ENCODE measurements at places on chromosomes 5 and 9. TPM values are rescaled to one million over a fixed set of nuclear protein-coding genes. Genes with fewer than 3 reads are reported as not detected.

The FER gene
- total RNA-seq, result 38.2 TPM

The HACD4 gene
- 2.9 TPM for total RNA-seq

The SAPCD2 gene
- total RNA-seq, result 2.3 TPM

The FYB1 gene
- 53.7 TPM for total RNA-seq

The RFX3 gene
- total RNA-seq, result 17.8 TPM

The LRRC14B gene
- not detected for total RNA-seq

The FGF18 gene
- total RNA-seq, result 1.8 TPM

The SPINK6 gene
- total RNA-seq, result not detected

The ENTR1 gene
- total RNA-seq, result 36.2 TPM

The S100Z gene
- total RNA-seq, result 1.2 TPM

The CDKN2B-AS1 gene
- 0.82 TPM for total RNA-seq

DNA sequence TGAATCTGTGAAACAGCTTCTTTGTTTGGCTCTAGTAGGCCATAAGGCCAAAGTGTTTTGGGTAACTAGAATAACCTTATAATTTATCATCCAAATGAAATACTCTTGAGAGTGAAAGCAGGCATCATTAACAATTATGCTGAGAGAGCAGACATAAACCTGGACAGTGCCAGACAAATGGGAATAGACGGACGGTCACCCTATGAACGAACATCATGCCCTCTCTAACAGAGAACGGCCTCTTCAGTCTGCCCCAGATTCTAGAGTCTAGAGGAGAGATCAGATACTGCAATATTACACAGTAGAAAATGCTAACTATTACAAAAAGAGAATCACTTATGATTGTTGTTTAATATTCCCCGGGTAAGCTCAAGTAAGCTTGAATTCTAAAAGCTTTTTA, 68.5 kb downstream of the APBA1 start:
- no peaks in the 10 kb centered on the region for H3K4me1 ChIP-seq
- no peak overlapping the region for H3K27ac ChIP-seq
- H3K4me3 ChIP-seq, result no peak overlapping the region
- no peak for DNase-seq

- no peak overlapping the region for H3K27ac ChIP-seq
- no peak overlapping the region for H3K4me3 ChIP-seq
- DNase-seq, result no peak
- H3K4me1 ChIP-seq, result no peaks in the 10 kb centered on the region
- H3K36me3 ChIP-seq, result no peaks in the 10 kb centered on the region
Measured at GRCh38 chr5:168239325-168239724, 52.1 kb upstream of the WWC1 start.

- peak; percentile 71 for DNase-seq
- no peaks in the 10 kb centered on the region for H3K27me3 ChIP-seq
- no peaks in the 10 kb centered on the region for H3K36me3 ChIP-seq
- peak overlapping the region; percentile 97 for H3K4me3 ChIP-seq
- H3K4me1 ChIP-seq, result peaks cover 6% of the 10 kb centered on the region
Measured at GRCh38 chr5:137752905-137753690, 1.1 kb downstream of the HNRNPA0 start.

DNA sequence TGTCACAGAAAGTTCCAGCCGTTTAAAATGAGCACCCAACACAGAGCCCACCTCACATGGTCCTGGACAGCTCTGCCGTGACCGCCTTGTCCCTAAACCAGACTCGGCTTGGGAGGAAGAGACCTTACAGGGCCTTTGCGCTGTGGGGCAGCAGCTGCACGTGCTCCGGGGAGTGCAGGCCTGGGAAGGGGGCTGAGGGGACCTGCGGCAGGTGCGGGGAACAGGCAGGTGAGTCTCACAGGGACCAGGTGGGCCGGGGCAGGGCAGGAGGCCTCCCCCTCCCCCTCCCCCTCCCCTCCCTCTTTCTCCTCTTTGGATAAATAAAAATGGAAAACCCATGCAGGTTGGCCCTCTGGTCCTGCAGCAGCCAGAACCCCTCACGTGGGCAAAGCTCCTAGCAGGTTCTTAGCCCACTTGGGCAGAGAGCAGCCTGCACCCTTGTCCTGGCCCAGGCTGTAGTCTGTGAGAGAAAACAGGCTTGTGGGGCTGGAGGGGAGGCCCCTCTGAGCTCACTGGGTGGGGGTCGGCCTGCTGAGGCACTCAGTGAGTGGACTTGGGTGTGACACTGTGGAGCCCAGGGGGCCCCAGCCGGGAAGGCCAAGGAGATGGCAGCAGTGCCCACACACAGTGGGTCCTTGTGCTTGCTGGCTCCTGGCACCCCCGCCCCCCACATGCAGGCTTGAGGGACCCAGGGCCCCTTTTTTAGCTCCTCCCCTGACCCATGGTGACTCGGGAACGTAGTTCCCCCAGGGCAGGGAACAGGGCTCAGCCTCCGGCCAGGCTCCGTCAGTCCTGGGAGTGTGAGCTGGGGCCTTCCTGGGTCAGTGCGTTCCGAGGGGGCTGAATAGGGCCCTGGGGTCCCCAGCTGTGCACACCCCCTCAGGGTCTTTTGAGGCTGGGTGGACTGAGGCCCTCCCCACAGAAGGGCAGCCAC, 40.0 kb upstream of the CACNA1B start:
- no peak overlapping the region for H3K27ac ChIP-seq
- DNase-seq, result no peak

DNA sequence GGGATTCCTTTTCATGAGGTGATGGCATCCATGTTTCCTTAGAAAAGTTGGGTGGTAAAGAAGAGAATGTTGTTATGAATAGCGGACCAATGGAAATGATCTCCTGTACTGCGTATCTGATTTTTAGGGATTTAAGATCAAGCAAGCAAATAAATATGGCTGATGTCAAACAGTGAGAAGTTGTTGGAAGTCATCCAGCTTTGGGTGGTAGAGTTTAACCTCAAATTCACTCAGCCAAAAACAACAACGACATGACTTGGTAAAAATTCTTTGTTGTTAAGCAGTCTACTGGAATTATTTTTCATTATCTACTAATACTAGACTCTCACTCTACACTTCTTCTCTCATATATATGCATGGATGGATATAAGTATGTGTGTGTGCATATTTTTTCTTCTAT, 426.5 kb downstream of the CTNND2 start:
- H3K4me1 ChIP-seq, result no peaks in the 10 kb centered on the region
- H3K27ac ChIP-seq, result no peak overlapping the region
- no peaks in the 10 kb centered on the region for H3K36me3 ChIP-seq
- no peaks in the 10 kb centered on the region for H3K27me3 ChIP-seq
- DNase-seq, result no peak

- DNase-seq, result no peak
- no peaks in the 10 kb centered on the region for H3K4me1 ChIP-seq
- H3K36me3 ChIP-seq, result no peaks in the 10 kb centered on the region
- H3K4me3 ChIP-seq, result no peak overlapping the region
Measured at GRCh38 chr5:160516696-160517530, 95.3 kb downstream of the PTTG1 start.

DNA sequence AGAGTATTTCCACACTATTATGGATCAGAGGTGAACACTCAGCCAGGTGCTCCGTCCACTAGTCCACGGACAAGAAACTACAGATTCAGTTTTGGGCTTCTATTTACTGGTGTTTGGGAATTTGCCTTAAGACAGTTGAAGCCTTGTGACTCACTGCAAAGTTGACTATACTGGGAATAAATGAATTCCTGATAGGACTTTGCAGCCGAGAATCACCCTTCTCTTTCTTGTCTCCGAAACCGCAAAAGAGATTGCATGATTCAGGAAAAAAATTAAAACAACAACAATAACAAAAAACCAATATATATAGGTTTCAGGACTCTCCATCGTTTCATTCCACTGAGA, 716 bp downstream of the TMEM171 start:
- peak overlapping the region; percentile 71 for H3K4me3 ChIP-seq
- H3K27me3 ChIP-seq, result no peaks in the 10 kb centered on the region
- H3K36me3 ChIP-seq, result no peaks in the 10 kb centered on the region
- H3K4me1 ChIP-seq, result peaks cover 6% of the 10 kb centered on the region
- DNase-seq, result no peak

- H3K27me3 ChIP-seq, result no peaks in the 10 kb centered on the region
- no peak for DNase-seq
- no peak overlapping the region for H3K27ac ChIP-seq
- no peaks in the 10 kb centered on the region for H3K36me3 ChIP-seq
- H3K4me3 ChIP-seq, result no peak overlapping the region
Measured at GRCh38 chr5:125525356-125525755, 778.9 kb upstream of the ZNF608 start.

- no peaks in the 10 kb centered on the region for H3K27me3 ChIP-seq
- no peak for DNase-seq
- H3K36me3 ChIP-seq, result no peaks in the 10 kb centered on the region
- H3K4me1 ChIP-seq, result no peaks in the 10 kb centered on the region
- H3K4me3 ChIP-seq, result no peak overlapping the region
Measured at GRCh38 chr5:34891981-34892380, 23.3 kb downstream of the RAD1 start.

- H3K4me1 ChIP-seq, result no peaks in the 10 kb centered on the region
- no peak overlapping the region for H3K4me3 ChIP-seq
- H3K36me3 ChIP-seq, result no peaks in the 10 kb centered on the region
- no peak for DNase-seq
- no peaks in the 10 kb centered on the region for H3K27me3 ChIP-seq
Measured at GRCh38 chr9:91179237-91180138, 182.2 kb downstream of the AUH start.

GRCh38 chr5:133110709-133111108, 58.9 kb downstream of the HSPA4 start:
- H3K27me3 ChIP-seq, result no peaks in the 10 kb centered on the region
- peaks cover under 1% of the 10 kb centered on the region for H3K36me3 ChIP-seq
- no peak for DNase-seq
- no peaks in the 10 kb centered on the region for H3K4me1 ChIP-seq
- no peak overlapping the region for H3K27ac ChIP-seq

GRCh38 chr9:32574858-32575257, 1.9 kb upstream of the NDUFB6 start:
- H3K4me1 ChIP-seq, result peaks cover 4% of the 10 kb centered on the region
- H3K36me3 ChIP-seq, result no peaks in the 10 kb centered on the region
- no peak overlapping the region for H3K4me3 ChIP-seq

GRCh38 chr9:111948951-111949350, 52.3 kb downstream of the UGCG start:
- no peak overlapping the region for H3K27ac ChIP-seq
- no peak for DNase-seq
- no peak overlapping the region for H3K4me3 ChIP-seq
- H3K36me3 ChIP-seq, result no peaks in the 10 kb centered on the region
- no peaks in the 10 kb centered on the region for H3K27me3 ChIP-seq

DNA sequence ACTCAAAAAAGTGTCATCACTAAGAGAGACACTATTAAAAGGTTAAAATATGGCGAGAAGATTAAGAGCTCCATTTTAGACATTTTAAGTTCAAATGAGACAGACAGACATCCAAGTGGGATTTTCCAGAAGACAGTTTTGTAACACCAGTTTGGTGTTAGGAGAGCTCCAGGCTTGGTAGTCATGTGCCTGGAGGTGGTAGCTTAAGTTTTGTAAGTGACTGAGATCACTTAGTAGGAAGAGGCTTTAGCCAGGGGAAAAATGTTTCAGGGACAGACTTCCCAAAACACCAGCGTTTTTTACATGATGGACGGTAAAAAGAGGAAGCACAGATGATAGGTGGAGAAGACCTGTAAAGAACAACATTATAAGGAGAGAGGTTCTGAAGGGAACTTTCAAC, 150.3 kb downstream of the GIN1 start:
- DNase-seq, result no peak
- no peaks in the 10 kb centered on the region for H3K27me3 ChIP-seq
- no peaks in the 10 kb centered on the region for H3K36me3 ChIP-seq
- H3K4me3 ChIP-seq, result no peak overlapping the region

DNA sequence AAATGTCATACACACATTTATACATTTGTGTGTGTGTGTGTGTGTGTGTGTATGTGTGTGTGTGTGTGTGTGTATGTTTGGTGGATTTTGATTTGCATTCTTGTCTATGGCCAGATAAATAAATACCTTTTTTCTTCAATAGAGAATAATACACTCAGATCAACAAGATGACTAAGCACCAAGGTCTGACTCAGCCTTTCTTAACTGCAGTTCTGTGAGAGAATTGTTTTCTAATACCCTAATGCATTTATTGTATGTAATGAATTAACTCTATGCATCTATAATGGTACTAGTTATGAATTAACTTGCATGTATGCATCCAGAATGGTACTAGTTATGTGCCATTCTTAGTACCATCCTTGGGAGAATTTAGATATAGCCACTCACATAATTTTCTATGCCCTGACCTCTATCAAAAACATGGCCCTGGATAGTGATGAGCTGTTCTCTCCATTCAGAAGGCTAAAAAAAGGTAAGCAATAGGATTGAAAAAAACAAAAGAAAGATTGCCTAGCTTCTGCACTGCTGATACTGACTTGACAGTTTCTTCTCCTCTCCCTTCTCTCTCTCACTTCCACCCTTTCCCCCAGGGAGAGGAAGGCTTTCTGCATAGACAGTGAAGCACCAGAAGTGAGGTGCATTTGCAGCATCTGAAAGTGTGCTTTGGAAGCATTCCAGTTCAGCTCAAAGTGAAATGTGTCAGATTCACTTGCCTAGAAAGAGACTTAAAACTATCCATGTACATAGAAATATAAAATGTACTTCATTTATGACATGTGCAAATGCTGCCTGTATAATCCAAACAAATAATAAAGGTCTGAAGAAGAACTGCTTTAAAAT, 55.1 kb upstream of the CCDC112 start:
- H3K4me3 ChIP-seq, result no peak overlapping the region
- no peaks in the 10 kb centered on the region for H3K4me1 ChIP-seq
- no peaks in the 10 kb centered on the region for H3K27me3 ChIP-seq
- H3K27ac ChIP-seq, result no peak overlapping the region
- DNase-seq, result no peak

GRCh38 chr9:132201139-132201538, 39.3 kb downstream of the NTNG2 start:
- H3K36me3 ChIP-seq, result no peaks in the 10 kb centered on the region
- no peaks in the 10 kb centered on the region for H3K27me3 ChIP-seq
- no peak for DNase-seq
- H3K4me1 ChIP-seq, result no peaks in the 10 kb centered on the region

DNA sequence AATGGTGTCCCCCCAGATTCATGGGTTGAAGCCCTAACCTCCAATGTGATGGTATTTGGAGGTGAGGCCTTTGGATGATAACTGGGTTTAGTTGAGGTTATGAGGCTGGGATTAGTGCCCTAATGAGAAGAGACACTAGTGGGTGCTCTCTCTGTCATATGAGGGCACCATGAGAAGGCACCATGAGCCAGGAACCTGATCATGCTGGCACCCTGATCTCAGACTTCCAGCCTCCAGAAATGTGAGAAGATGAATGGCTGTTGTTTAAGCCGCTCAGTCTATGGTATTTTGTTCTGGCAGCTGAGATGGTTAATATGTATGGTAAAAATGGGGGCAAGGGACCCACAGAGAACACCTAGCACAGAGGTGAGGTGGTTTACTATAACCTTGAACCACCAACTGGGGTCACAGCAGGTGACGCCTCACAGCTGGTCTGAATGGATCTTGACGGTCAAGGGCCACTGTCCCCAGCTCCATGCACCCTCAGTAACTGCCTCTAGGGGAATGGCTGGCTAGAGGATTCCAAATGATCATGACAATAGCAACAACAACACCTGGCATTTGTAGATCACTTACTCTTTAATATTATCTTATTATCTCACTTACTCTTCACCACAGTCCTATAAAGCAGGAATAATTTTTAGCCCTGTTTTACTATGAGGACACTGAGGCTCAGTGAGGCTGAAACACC, 57.1 kb downstream of the FOXI1 start:
- DNase-seq, result no peak
- H3K4me3 ChIP-seq, result no peak overlapping the region
- no peaks in the 10 kb centered on the region for H3K4me1 ChIP-seq
- H3K27ac ChIP-seq, result no peak overlapping the region

GRCh38 chr5:147534172-147534951, 24.5 kb upstream of the DPYSL3 start:
- no peaks in the 10 kb centered on the region for H3K36me3 ChIP-seq
- no peak overlapping the region for H3K4me3 ChIP-seq
- no peaks in the 10 kb centered on the region for H3K27me3 ChIP-seq
- DNase-seq, result no peak
- no peaks in the 10 kb centered on the region for H3K4me1 ChIP-seq

Measured in kidney (tissue), 22 donors.